Endodermal cell (in vitro differentiated cells): ENCODE measurements at places on chromosomes 7 and 10. TPM values are rescaled to one million over a fixed set of nuclear protein-coding genes. Genes with fewer than 3 reads are reported as not detected.

DNA sequence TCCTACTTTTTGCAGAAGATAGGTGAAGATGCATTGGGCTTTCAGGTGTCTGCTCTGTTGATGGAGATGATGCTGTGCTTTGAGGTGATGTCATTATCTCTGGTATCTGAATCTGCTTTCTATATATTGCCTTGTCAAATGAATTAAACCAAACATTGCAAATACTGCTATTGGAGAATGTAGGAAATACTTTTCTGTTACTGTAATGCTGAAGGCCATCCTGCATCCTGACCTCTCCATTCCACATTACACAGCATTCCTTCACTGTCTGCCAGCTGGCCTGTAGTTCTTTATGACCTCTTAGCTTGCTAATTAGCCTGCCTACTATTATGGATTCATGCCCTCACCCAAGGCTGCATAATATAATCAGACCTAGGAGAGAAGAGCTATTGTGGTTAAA, 73.2 kb downstream of the VCL start:
- H3K36me3 ChIP-seq, result peaks cover 94% of the 10 kb centered on the region
- no peaks in the 10 kb centered on the region for H3K4me1 ChIP-seq
- no peak for DNase-seq
- H3K4me3 ChIP-seq, result no peak overlapping the region
- no peaks in the 10 kb centered on the region for H3K27me3 ChIP-seq
- H3K27ac ChIP-seq, result no peak overlapping the region

GRCh38 chr7:145534301-145534700, 582.3 kb upstream of the CNTNAP2 start:
- no peak overlapping the region for H3K27ac ChIP-seq
- peaks cover 1% of the 10 kb centered on the region for H3K27me3 ChIP-seq
- H3K36me3 ChIP-seq, result no peaks in the 10 kb centered on the region

DNA sequence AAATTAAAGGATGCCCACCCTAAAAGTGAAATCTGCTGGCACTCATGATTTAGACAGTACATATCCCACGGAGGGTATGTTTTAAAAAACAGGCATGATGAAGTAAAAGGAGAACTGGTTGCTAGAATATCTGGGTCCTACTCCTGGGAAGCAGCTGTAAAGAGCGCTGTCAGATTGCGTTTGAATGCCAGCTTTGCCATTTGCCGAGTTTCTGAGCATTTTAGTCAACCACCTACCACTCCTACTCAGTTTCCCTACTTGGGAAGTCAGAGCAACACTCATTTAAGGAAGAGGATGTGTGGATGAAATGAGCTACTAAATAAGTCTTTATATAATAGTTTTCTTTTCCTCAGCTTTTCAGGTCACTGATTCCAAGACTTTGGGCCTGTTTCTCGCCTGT, 1.1 kb upstream of the UMAD1 start:
- peaks cover 9% of the 10 kb centered on the region for H3K36me3 ChIP-seq
- no peak for DNase-seq
- no peaks in the 10 kb centered on the region for H3K27me3 ChIP-seq
- H3K4me1 ChIP-seq, result no peaks in the 10 kb centered on the region
- peak overlapping the region; percentile 96 for H3K4me3 ChIP-seq
- H3K27ac ChIP-seq, result no peak overlapping the region

GRCh38 chr7:78959477-78959876, 494.0 kb downstream of the MAGI2 start:
- no peaks in the 10 kb centered on the region for H3K27me3 ChIP-seq
- H3K4me3 ChIP-seq, result no peak overlapping the region
- no peak for DNase-seq

GRCh38 chr10:10014846-10015245, 1002.8 kb upstream of the CELF2 start:
- H3K4me3 ChIP-seq, result no peak overlapping the region
- no peaks in the 10 kb centered on the region for H3K36me3 ChIP-seq
- no peak overlapping the region for H3K27ac ChIP-seq
- DNase-seq, result no peak

DNA sequence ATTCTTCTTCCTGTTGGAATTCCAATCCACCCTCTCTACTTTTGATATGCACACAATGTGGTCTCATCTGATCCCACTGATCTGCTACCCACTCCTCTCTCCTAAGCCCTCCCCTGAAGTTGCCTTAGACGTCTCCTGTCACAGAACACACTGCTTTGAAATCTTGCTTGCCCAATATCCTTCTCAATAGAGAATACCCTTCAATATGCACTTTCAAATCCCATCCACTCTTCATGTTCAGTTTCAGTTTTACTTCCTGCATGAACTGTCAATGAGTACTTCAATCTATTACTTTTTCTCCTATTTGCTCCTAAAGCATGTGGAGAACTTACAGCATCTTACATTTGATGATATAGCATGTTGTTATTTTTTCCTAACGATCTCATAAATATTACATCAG, 93.5 kb downstream of the UPF2 start:
- DNase-seq, result no peak
- H3K27ac ChIP-seq, result no peak overlapping the region
- no peaks in the 10 kb centered on the region for H3K27me3 ChIP-seq
- peaks cover 72% of the 10 kb centered on the region for H3K36me3 ChIP-seq
- H3K4me1 ChIP-seq, result no peaks in the 10 kb centered on the region

DNA sequence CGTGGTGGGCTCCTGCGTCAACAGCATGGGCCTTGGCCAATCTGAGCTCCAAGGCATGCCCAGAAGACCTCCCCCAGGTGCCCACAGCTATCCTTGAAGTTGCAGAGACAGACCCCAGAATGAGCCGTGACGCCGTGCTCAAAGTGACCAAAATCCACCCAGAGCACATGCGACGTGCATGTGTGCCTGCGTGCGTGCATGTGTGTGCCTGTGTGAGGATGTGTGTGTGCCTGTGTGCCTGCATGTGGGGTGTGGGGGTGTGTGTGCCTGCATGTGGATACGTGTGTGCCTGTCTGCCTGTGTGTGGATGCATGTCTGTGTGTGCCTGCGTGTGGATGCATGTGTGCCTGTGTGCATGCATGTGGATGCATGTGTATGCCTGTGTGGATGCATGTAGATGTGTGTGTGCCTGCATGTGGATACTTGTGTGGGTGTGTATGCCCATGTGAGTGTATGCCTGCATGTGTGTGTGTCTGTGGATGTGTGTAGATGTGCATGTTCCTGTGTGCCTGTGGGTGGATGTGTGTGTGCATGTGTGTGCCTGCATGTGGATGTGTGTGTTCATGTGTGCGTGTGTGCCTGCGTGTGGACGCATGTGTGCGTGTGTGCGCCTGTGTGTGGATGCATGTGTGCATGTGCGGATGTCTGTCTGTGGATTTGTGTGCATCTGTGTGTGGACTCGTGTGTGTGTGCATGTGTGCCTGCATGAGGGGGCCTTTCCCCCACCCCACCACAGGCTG, 42.6 kb downstream of the PWWP2B start:
- H3K4me1 ChIP-seq, result no peaks in the 10 kb centered on the region
- H3K27me3 ChIP-seq, result no peaks in the 10 kb centered on the region
- H3K4me3 ChIP-seq, result no peak overlapping the region
- no peaks in the 10 kb centered on the region for H3K36me3 ChIP-seq
- DNase-seq, result no peak

DNA sequence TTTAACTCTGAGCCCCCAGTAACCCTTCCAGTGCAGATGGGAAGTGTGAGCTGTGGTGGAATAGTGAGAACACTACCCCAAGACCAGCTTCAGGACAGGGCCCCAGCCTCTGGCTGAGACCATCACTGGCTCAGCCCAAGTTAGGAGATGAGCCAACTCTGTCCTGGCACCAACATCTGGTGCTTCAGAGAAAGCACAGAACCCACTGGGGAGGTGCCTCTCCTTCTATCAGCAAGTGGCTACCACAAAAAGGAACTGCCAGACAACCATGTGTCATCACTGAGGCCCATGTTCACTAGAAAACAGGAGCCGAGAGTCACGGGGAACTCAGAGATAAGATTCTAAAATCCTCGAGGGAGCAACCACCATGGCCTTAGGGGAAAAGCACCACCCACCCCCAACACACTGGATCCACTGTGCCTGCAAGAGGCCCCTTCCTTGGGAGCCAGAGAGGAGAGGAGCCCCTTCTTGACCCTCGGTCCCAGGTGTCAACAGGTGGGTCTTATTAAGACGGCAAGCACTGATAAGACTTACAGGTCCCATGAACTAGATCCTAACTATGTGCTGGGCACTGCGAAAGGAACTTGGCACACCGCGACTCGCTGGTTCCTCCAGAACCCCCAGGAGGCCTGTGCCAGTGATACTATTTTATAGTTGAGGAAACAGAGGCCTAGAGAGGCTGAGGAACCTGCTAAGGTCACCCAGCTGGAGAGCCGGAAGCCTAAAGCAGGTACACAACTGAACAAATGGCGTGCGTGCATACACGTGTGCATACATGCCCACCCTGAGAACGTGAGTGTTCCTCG, 102.7 kb downstream of the FAM53B start:
- H3K36me3 ChIP-seq, result no peaks in the 10 kb centered on the region
- no peak for DNase-seq
- H3K4me1 ChIP-seq, result peaks cover 4% of the 10 kb centered on the region
- H3K27me3 ChIP-seq, result no peaks in the 10 kb centered on the region
- H3K27ac ChIP-seq, result peak overlapping the region; percentile 44

GRCh38 chr10:7419998-7420397, 9.2 kb upstream of the SFMBT2 start:
- DNase-seq, result no peak
- H3K27me3 ChIP-seq, result peaks cover 37% of the 10 kb centered on the region
- no peak overlapping the region for H3K4me3 ChIP-seq

DNA sequence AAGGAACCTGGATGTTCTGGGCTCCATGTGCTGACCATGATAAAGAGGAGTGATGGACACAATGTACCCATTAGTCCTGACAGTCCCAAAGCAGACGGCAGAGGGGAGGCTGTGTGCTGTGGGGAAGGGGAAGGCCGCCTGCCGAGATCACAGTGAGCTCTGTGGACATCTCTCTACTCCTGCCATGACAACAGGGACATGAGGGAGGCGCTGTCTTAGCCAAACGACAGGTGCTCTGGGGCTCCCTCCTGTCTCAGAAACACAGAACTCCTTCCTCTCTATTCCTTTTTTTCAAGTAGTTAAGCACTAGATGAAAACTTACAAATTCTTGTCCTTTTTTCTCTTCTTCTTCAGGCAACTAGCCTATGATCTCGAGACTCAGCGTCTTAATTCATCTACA, 113.1 kb downstream of the RNF32 start:
- DNase-seq, result peak; percentile 74
- no peaks in the 10 kb centered on the region for H3K27me3 ChIP-seq
- no peaks in the 10 kb centered on the region for H3K4me1 ChIP-seq
- H3K27ac ChIP-seq, result no peak overlapping the region
- peaks cover 17% of the 10 kb centered on the region for H3K36me3 ChIP-seq

DNA sequence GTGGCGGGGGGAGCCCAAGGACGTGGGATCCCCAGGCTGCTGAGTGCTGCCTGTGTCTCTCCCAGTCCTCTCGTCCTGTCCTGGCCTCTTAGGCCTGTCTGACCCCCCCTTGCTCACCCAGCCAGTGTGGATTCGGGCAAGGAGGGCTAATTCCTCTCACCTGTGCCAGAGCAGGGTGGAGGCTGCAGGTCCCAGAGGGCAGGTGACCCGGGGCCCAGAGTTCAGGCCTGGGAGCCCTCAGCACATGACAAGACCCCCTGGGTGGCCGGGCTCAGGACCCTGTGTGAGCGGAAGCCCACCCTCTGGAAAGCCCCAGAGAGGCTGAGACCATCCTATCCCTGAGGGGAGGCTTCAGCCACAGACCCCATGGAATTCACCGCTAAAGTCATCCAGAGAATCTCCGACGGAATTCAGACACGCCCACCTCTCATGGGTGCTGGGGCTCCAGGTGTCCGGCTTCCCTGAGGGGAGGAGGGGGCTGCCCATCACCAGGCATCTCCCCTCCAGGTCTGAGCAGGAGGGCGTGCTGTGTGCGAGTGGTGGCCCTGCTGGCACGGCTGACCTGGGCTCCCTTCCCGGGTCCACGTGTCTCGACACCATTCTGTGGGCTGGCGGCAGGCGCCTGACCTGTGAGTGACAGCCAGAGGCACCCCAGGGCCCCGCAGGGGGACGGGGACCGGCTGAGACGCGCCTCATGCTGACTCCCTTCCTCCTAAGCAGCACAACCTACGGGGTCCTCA, 5.0 kb downstream of the KNDC1 start:
- no peak for DNase-seq
- no peak overlapping the region for H3K27ac ChIP-seq
- no peaks in the 10 kb centered on the region for H3K36me3 ChIP-seq
- no peak overlapping the region for H3K4me3 ChIP-seq

DNA sequence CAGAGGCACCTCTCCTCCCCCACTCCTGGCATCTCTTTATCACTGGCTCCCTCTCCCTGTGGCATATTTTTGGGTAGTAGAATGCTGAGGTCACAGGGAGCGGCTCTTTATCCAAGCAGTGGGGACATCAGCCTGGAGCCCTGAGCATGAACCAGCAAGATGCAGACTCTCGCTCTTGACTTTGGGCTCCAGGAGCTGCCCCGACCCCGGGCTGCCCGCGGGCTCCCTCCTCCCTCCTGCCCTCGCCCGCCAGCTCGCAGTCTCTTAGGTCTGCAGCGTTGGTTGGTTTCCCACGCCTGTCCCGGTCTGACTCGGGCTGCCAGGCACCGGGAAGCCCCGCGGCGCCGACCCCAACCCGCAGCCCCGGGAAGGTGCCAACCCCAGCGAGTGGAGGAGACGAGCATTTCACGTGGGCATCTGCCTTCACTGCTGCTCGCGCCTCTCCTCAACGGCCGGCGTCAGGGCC, 1.3 kb downstream of the INSYN2A start:
- peak; percentile 79 for DNase-seq
- H3K4me1 ChIP-seq, result peaks cover 6% of the 10 kb centered on the region
- peaks cover 42% of the 10 kb centered on the region for H3K27me3 ChIP-seq
- no peak overlapping the region for H3K27ac ChIP-seq
- peak overlapping the region; percentile 61 for H3K4me3 ChIP-seq

The EPDR1 gene
- 7.3 to 7.8 TPM (median 7.7 TPM) in 3 replicates for total RNA-seq

The SFR1 gene
- total RNA-seq, result 12.0 to 21.8 TPM (median 14.1 TPM) in 3 replicates
